Large intestine (tissue), 12 donors: ENCODE measurements at places on chromosomes 6 and 20. TPM values are rescaled to one million over a fixed set of nuclear protein-coding genes. Genes with fewer than 3 reads are reported as not detected.

DNA sequence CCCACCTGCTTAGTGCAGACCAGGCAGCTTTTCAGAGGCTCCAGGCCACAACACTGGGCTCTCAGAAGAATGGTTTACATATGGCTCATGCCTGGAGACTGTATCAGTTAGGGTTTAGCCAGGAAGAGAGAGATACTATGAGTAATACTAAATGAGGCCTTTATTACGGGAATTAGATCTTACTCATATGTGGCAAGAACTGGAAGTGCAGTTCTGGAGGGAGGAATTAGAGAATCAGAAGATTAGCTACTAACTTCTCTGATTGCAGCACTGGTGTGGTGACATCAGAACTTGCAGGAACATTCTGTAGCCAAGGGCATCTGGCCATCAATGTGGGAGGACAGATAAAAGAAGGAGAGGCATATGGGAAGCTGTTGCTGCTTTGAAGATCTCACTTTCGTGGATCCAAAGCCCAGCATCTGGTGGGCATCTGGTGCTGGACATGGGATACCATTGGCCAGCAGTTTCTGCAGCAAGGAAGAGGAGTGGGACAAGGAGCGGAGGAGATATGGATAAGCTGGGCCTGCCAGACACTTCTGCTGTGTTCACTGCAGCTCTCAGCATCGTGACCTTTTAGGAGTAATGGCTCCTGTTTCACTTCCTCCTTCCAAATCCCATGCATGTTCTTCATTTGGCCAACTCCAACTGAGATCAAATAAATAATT, 248.5 kb downstream of the BTBD3 start:
- DNase-seq = no peak

DNA sequence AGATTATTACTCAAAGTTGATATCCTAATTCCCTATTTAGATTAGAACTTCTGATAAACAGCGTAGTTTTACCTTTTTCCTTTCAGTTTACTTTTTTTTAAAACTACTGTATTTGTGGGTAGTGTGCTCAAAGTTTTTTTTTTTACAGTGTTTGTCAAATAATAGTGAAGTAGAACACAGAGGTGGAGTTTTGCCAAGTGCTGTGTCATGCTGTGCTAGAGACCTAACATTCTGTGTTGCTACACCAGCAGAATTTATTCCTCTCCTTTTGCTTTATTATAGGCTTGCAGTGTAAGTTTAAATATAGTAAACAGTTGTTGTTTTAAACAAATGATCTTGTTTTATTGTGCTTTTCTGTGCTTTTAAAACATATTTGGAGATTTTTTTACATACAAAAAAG, 125.4 kb downstream of the HIVEP1 start:
- no peak for DNase-seq

GRCh38 chr6:52077180-52077884, 10.1 kb downstream of the PKHD1 start:
- no peak for DNase-seq

- DNase-seq = no peak
Observed at GRCh38 chr20:9955646-9956045, 79.1 kb upstream of the ANKEF1 start.

The SHLD1 gene
- 14.6 TPM for polyA plus RNA-seq

DNA sequence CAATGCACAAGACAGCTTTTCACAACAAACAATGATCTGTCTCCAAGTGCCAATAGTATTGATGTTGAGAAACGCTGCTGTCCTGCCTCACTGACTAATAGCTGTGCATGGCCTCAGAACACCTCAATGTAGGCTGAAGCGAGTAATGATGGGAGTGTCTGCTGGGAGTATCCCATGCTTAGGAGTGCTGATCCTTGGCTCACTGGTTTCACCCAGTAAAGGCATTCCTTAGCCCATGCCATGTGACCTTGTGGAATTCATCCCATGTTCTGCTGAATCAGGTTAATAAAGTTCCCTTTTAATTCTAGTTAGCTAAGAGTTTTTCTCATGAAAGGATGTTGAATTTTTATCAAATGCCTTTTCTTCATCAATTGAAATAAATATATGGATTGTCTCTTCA, 3.8 kb upstream of the WFDC12 start:
- peak; percentile 40 for DNase-seq

The ZBTB2 gene
- polyA plus RNA-seq = 16.0 TPM

- DNase-seq = no peak
Observed at GRCh38 chr6:97009781-97010492, 85.4 kb downstream of the KLHL32 start.

GRCh38 chr6:41730531-41731436, 4.6 kb downstream of the TFEB start:
- no peak for DNase-seq

The GCNT2 gene
- polyA plus RNA-seq = 40.0 TPM

DNA sequence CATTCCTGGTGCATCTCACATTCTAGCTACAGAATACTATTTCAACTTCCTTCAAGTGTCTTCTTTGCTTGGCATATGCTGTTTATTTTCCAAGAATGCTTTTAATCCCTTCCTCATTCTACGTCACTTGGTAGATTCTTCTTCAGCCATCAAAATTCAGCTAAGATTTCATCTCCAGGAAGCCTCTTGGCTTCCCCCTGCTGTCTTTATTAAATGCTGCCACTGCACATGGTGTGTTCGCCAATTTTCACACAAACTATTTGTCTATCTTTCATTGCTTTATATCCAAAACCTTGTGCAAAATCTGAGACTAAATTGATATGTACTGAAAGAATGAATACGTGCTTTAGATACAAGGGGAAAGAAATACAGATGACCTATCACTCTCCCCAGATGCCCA, 253.0 kb downstream of the RFPL4B start:
- DNase-seq = no peak

The ADAM33 gene
- polyA plus RNA-seq = 15.5 TPM

DNA sequence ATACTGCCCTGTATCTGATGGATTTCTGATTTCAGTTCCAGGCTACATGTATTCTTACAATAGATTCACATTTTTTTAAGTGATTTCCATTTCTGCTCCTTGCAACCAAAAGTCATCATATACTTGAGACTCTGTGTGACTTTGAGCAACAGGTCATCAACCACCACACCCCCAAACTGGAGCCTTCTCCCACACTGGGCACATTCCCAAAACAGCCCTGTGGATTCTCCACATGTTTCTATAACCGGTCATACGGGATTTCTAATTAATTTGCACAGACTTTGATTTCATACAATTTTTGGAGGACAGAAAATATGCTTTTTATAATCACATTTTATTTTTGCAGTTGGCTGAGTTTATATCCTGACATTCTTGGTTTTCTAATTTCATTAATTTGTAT, 317.2 kb upstream of the ID4 start:
- no peak for DNase-seq

The L3MBTL3 gene
- polyA plus RNA-seq = 9.1 TPM

DNA sequence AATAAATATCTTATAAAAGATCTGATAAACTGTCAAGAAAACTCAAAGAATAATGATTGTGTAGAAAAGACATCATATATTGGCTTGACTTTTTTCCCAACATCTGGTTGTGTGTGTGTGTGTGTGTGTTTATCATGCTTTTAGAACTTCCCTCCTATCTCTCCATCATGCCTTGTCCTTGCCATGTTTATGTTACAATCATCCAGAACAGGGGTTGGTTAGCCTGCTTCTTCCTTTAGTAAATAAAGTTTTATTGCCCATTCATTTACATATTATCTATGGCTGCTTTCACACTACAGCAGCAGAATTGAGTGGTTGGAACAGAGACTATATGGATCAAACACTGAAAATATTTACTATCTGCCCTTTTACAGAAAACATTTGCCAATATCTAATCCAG, 52.8 kb upstream of the RIPOR2 start:
- no peak for DNase-seq

The KCNQ5 gene
- 3.4 TPM for polyA plus RNA-seq

DNA sequence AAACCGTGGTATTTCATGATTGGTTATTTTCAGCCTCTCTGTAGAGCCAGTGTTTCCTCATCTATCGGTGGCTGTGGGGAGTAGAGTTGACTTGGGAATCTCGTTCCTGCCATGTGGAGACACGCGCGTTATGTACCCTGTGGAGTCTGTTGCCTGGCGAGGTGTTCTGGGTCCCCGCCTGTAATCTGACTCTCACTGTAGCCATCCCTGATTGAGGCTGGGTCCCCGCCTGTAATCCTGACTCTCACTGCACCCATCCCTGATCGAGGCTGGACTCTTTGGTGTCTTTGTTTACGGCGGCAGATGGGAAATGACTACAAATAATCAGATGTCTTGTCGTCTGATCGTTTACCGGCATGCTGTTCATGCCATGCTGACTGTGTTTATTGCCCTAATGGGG, 153.9 kb downstream of the DTNBP1 start:
- DNase-seq = no peak

DNA sequence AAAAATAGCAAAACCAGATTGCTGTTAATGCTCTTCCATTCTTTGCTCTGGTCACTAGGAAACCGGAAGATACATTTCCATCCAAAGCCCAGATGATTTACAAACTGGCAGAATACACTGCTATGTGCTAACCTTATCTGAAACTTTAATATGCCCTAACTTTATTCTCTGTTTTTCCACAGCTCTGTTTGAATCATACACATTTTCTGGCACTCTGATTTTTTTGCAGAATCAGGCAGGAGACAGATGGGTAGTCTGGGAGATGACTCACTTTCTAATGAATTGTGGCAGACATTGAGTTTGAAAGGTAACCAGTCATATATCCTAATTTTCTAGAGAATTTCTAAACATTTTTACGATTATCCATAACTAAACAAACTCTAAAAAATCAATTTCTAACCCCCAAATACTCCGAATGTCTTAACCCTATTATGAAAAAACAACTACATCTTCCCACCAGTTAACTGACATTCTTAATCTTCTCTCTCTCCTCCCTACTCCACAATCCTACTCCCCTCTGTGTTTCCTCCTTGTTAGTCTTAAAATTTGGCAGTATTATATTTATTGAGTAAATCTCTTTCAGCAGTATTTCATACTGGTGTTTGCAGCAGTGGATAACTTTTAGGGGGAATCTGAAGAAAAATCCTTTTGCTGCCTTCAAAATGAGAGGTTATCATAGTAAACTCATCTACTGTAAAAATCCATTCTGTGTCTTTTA, 63.5 kb downstream of the MAN1A1 start:
- DNase-seq = no peak

- DNase-seq = peak; percentile 79
Observed at GRCh38 chr6:2790588-2791449, 25.6 kb downstream of the WRNIP1 start.

The TRIM15 gene
- 51.7 TPM for polyA plus RNA-seq

- no peak for DNase-seq
Observed at GRCh38 chr20:10604865-10605440, 68.8 kb downstream of the JAG1 start.

- no peak for DNase-seq
Observed at GRCh38 chr6:152943260-152943897, 39.5 kb downstream of the FBXO5 start.

- no peak for DNase-seq
Observed at GRCh38 chr20:11849270-11849915, 68.3 kb upstream of the BTBD3 start.

DNA sequence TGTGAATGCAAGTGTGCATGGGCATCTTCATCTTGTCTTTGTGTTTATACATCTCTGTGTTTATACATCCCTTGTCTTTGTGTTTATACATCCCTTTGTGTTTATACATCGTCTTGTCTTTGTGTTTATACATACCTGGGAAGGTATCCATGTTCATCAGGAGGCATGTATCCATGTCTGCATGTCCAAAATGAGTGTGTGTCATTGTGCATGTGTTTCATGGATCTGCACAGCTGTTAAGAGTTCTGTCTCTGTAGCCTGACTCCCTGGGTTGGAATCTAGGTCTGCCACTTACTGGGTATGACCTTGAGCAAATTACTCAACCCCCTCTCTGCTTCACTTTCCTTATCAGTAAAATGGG, 50.1 kb upstream of the SIRPA start:
- DNase-seq = no peak

- no peak for DNase-seq
Observed at GRCh38 chr20:60402189-60403058, 444.2 kb downstream of the CDH26 start.

DNA sequence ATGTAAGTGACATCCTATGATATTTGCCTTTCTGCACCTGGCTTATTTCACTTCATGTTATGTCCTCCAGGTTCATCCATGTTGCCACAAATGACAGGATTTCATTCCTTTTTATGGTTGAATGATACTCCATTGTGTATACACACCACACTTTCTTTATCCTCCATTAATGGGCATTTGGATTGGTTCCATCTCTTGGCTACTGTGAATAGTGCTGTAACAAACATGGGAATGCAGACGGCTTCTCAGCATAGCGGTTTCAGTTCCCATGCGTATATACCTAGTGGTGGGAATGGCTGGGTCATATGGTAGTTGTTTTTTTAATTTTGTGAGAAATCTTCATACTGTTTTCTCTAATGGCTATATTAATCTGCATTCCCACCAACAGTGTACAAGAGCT, 14.8 kb downstream of the MTHFD1L start:
- DNase-seq = no peak

GRCh38 chr6:15061908-15062515, 183.9 kb upstream of the JARID2 start:
- no peak for DNase-seq

The IL17A gene
- polyA plus RNA-seq = 0.78 TPM

GRCh38 chr6:139742671-139743070, 368.2 kb upstream of the CITED2 start:
- DNase-seq = no peak

The HLA-DOB gene
- 0.94 TPM for polyA plus RNA-seq
